CD8-positive, alpha-beta memory T cell (primary cell): ENCODE measurements at places on chromosomes 2 and 18. TPM values are rescaled to one million over a fixed set of nuclear protein-coding genes. Genes with fewer than 3 reads are reported as not detected.

DNA sequence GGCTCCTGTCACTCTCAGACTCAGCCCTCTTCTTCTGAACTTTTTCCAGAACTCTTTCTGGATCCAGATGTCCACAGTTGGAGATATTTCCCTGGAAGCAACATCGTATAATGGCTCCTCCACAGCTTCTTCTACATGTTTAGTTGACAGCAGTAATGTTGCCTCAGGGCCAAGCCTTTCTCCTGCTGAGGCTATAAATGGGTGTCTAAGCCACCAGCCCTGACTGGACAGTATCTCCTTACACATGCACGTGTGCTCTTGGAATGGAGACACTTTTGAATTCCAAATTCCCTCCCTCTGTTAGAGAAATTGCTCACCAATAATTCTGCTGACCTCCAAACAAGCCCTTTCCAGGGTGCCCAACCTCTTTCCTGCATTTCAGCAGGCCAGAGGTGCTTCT, 156.2 kb upstream of the PIK3C3 start:
- H3K27me3 ChIP-seq, result no peaks in the 10 kb centered on the region
- no peak for DNase-seq
- no peaks in the 10 kb centered on the region for H3K36me3 ChIP-seq

Gene LOXHD1
- total RNA-seq, result not detected

GRCh38 chr2:43139501-43139900, 86.9 kb downstream of the ZFP36L2 start:
- H3K27me3 ChIP-seq, result no peaks in the 10 kb centered on the region
- DNase-seq, result no peak
- no peaks in the 10 kb centered on the region for H3K36me3 ChIP-seq
- peak overlapping the region; percentile 19 for H3K4me3 ChIP-seq
- H3K27ac ChIP-seq, result peak overlapping the region; percentile 58

DNA sequence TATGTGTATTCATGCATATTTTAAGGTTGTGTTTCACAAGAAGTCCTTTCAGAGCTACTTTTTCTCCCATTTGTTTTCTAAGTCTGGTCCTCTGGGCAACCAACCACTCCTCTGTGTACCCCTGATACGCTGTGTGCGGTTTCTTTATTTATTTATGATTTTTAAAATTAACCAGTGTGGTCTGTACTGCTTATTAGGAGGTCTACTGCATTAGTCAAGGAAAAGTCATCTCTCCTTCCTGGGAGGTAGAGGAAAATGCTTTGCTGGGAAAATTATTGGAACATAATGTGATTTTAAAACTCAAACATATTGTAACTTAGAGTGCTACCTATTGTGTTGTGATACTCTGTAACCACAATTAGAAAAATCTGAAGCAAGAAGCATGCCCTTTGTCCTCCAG, 1404.3 kb downstream of the SUCLG1 start:
- no peaks in the 10 kb centered on the region for H3K36me3 ChIP-seq
- no peak overlapping the region for H3K4me3 ChIP-seq
- H3K27ac ChIP-seq, result no peak overlapping the region
- H3K27me3 ChIP-seq, result no peaks in the 10 kb centered on the region
- DNase-seq, result no peak

GRCh38 chr2:238644095-238645081, 203.5 kb upstream of the TWIST2 start:
- no peak overlapping the region for H3K4me3 ChIP-seq
- H3K27me3 ChIP-seq, result no peaks in the 10 kb centered on the region
- no peak overlapping the region for H3K27ac ChIP-seq
- H3K36me3 ChIP-seq, result no peaks in the 10 kb centered on the region
